ENCODE measurements at places on chromosomes 6 and 20. TPM values are rescaled to one million over a fixed set of nuclear protein-coding genes. Genes with fewer than 3 reads are reported as not detected.

The USP49 gene
- 2.8 TPM for total RNA-seq

The SAPCD1 gene
- total RNA-seq = 0.61 TPM

The TAP1 gene
- 65.0 TPM for total RNA-seq

The RNF39 gene
- 0.16 TPM for total RNA-seq

The DEFB126 gene
- not detected for total RNA-seq

The HLA-DQB2 gene
- total RNA-seq = not detected

The C6orf52 gene
- total RNA-seq = not detected

The BPIFB4 gene
- total RNA-seq = not detected

The IP6K3 gene
- total RNA-seq = 0.32 TPM

The DEFB127 gene
- total RNA-seq = not detected

The CCN2 gene
- total RNA-seq = 100 TPM

The LY6G6F gene
- not detected for total RNA-seq

The HLA-DQA2 gene
- total RNA-seq = not detected

The PHACTR1 gene
- 9.7 TPM for total RNA-seq

The SLC17A3 gene
- total RNA-seq = not detected

The CRISP2 gene
- total RNA-seq = not detected

The SIM1 gene
- 10.7 TPM for total RNA-seq

The PTCRA gene
- total RNA-seq = not detected

The MLIP gene
- total RNA-seq = not detected

The TFAP2A gene
- 9.7 TPM for total RNA-seq

The ARMH2 gene
- not detected for total RNA-seq

The ZNF184 gene
- 5.7 TPM for total RNA-seq

The RAB44 gene
- under 0.01 TPM for total RNA-seq

The QKI gene
- 224 TPM for total RNA-seq

The HLA-DPA1 gene
- 6.7 TPM for total RNA-seq

The NKAPL gene
- total RNA-seq = 0.73 TPM

The MICA gene
- 25.7 TPM for total RNA-seq

The ZNF391 gene
- 0.49 TPM for total RNA-seq

The SYNJ2 gene
- total RNA-seq = 54.3 TPM

The PRPH2 gene
- 2.2 TPM for total RNA-seq

The CST4 gene
- not detected for total RNA-seq
